ENCODE measurements at places on chromosomes 11 and 22.

- DNase-seq: peak; percentile 14
These were observed 46.2 kb upstream of the LMO1 start for GRCh38 chr11:8309862-8310261.

GRCh38 chr22:20811971-20812660, 38.2 kb downstream of the SERPIND1 start:
- no peak for DNase-seq

DNA sequence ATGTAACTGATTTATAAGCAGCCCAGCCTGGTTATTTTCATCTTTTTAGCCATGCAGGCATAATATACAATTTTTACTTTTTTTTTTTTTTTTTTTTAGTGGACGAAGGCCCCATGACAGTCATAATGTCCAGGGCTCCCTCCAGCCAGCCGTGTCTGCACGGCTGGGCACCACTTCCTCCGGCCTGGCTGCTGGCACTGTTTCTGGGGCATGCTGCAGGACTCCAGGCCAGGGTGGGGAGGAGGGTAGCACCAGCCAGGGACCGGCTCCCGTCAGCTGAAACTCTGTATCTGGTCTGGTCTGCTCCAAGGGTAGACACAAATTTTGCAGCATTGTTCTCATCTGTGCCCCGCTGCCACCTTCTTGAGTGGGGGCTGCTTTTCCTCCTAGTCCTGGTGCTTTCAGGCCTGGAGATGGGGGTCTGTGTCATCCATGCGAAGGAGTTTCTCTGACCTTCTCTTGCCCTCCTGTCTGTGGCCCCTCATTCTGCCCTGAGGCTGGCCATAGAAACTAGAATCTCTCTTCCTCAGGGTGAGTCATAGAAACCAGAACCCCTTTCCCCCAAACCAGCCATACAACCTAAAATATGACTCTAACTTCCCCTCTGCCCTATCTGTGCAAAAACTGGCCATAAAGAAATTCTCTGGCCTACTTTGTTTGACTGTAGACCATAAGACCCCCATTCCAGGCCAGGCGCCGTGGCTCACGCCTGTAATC, 9.2 kb upstream of the RRP7A start:
- no peak for DNase-seq

GRCh38 chr22:45284705-45285262, at the start of gene UPK3A:
TSS of gene UPK3A (plus strand) at chr22:45284949. CDS start at chr22:45285014, 65 bp downstream.
- DNase-seq: no peak

DNA sequence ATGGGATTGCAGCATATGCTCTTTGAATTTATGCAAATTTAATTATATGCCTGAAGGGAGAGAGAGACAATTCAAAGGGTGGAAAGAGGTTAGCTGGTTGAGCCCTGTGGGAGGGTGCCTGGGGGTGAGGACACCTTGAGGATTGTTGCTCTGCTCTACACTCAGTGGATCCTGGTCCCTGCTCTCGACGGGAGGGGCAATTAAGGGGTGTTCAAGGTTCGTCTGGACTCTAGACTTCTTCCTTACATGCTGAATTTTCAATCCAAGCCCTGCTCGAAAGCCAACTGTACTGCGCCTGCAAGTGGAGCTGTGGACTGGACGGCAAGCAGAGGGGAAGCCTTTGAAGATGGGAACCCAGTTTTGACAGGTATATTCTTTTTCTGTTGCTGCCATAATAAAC, 15.5 kb upstream of the OR5M11 start:
- no peak for DNase-seq

- DNase-seq: no peak
These were observed 18.1 kb upstream of the CDKN1C start for GRCh38 chr11:2903672-2904011.

DNA sequence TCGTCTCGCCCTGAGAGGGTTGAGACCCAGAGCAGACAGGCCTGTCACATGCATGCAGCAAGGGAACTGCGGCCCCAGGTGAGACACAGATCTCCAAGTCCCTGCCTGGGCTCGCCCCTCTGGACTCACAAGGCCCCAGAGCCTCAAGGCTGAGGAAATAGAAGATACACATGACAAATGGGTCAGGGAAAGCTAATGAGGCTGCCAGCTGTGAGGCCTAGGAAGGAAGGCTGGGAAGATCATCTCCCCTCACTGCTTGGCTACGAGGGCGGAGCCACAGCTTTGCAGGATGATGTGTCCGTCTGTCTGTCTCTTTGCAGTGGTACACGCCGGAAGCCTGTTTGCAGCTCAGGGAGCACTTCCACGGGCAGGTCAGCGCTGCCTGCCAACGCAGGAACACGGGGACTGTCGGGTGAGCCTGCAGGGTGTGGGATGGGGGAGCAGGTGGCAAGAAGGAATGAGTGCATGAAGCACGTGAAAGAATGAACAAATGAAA, 4.5 kb downstream of the RAB36 start:
- no peak for DNase-seq

DNA sequence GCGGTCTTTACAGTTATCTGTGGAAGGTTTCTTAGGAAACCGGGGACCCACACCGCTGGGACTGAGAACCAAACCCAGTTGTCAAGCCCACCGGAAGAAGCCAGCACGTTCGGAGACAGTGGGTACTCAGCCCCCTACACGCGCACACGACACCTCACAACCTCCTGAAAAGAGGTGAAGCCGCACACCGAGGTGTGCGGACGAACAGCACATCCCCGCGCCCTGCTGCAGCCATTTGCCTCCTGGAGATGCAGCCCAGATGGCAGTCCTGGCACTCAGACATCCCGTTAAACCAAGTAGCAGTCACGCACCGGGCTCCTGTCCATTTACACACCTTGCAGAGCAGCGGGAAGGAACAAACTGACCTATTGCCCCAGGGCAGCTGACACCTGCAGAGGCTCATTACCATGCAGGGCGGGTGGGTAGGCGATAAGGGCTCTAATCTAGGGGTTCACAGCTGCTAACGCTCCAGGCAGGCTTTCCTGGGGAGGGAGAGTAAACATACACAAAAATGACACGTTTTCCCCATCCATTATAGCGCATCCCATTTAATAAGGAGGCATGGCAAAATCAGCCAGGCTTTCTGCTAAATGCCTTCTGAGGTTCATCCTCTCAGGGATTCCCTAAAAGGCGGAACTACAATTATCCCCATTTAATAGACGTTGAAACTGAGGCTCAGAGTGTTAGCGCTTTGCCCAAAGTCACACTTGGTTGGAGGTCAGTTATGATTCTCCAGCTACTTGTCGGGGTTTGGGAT, 864 bp upstream of the EHBP1L1 start:
- peak; percentile 55 for DNase-seq

GRCh38 chr22:29531419-29531818, 22.1 kb downstream of the THOC5 start:
- DNase-seq: no peak

- no peak for DNase-seq
These were observed 2.8 kb upstream of the CABP7 start for GRCh38 chr22:29716814-29717545.

DNA sequence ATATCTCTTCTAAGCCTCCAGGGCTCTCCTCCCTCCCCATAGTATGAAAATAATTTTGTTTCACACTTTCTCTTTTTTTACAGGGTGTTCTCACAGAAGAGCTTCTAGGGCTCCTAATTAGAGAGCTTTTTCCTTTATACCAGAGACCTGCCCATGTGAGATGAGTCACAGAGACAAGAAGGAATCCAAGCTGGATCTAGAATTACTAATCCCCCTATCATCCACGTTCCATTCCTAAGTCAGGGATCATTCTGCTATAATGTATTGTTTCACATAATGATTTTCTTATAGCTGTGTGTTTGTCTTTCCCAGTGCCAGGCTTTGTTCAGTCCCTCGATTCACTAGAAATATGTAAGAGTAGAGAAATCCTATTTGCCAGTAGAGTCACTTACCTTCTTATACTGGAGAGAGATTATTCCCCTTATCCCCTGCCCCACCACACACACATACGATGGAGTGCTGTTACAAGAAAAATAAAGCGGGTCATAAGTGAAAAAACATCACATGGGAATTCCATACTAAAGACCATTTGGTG, 778.3 kb upstream of the LRRC4C start:
- no peak for DNase-seq

DNA sequence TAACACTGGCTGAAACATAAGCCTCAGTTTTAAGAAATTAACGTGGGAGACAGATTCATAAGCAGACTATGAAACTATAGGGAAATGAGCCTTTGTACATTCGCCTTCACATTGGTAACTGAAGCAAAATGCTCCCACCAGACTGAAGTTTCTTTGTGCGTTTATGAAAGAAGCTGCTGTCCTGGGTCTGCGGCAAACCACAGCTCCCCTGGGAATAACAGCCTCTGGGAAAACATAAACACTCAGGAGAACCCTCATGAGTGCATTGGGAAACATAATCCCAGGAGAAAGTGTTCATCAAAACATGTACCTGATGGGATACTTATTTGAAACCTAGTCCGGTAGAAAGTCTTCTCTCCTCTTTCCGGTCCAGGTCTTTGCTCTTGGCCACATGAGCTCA, 193.1 kb upstream of the LARGE1 start:
- no peak for DNase-seq

DNA sequence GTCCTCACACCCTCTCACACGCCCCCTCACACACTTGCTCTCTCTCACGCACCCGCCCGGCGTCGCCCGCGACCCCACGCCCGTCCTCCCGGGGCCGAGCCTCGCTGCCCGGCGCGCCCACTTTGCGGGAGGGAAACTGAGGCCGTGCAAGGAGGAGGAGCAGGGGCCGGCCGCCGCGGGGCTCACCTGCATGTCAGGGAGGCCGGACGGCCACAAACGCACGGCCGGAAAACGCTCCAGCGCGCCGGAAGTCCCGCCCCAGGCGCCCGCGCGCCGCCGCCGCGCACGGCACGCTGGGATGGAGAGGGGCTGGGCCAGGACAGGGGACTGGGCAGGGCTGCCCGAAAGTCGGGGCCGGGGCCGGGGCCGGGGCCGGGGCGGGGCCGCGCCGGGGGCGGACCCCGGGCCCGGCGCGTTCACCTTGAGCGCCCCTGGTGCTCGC, at the start of gene CHID1:
TSS of gene CHID1 (minus strand) at position 222 of the 442 bp plus-strand sequence. CDS start 5,994 bp downstream, outside the sequence.
- peak; percentile 69 for DNase-seq

- no peak for DNase-seq
These were observed 8.2 kb downstream of the OMP start for GRCh38 chr11:77110836-77111235.

GRCh38 chr11:55791606-55792005, 3.8 kb upstream of the OR5D14 start:
- DNase-seq: no peak

DNA sequence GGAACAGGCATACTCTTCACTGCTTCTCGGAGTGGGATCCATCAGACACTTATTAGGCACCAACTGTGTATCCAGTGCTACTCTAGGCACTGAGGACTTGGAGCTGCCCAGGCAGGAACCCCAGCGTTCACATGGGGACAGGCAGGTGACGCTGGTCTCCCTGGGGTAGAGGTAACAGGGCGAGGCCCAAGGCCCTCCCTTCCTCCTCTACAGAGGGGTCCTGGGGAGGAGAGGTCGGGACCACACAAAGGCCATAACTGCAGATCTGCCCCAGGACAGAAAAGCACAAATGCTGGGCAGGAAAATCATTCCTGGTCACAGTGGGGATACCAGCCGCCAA, 262.2 kb downstream of the BRD1 start:
- DNase-seq: no peak

GRCh38 chr11:99325847-99326246, 305.1 kb downstream of the CNTN5 start:
- no peak for DNase-seq

GRCh38 chr11:11297578-11297977, 55.5 kb downstream of the CSNK2A3 start:
- no peak for DNase-seq

- DNase-seq: no peak
These were observed 8.6 kb downstream of the TCN1 start for GRCh38 chr11:59857439-59858434.

GRCh38 chr11:130166457-130166784, 6.8 kb downstream of the ST14 start:
- DNase-seq: no peak

DNA sequence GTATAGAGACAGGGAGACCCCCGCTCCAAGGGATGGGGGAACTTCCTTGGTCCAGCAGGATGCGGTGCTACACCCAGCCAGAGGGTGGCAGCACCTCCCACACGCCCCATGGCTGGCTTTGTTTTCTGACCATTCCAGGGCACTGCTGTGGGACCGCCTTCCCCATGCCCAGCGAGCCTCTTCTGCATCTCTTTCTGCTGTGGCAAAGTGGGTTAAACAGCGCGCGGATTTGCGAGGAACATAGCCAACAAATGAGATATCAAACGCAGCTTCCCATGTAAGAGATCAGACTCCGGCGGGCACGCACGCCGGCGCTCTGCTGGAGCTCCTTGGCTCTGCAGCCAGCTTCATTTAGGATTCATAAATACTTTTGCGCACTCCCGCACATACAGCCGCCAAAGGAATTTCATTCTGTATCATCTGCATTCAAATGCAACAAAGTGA, 485.8 kb upstream of the CADM1 start:
- no peak for DNase-seq

- no peak for DNase-seq
These were observed 62.2 kb downstream of the FAM181B start for GRCh38 chr11:82671451-82671850.

GRCh38 chr11:60084631-60085273, 3.7 kb upstream of the MS4A2 start:
- DNase-seq: no peak

DNA sequence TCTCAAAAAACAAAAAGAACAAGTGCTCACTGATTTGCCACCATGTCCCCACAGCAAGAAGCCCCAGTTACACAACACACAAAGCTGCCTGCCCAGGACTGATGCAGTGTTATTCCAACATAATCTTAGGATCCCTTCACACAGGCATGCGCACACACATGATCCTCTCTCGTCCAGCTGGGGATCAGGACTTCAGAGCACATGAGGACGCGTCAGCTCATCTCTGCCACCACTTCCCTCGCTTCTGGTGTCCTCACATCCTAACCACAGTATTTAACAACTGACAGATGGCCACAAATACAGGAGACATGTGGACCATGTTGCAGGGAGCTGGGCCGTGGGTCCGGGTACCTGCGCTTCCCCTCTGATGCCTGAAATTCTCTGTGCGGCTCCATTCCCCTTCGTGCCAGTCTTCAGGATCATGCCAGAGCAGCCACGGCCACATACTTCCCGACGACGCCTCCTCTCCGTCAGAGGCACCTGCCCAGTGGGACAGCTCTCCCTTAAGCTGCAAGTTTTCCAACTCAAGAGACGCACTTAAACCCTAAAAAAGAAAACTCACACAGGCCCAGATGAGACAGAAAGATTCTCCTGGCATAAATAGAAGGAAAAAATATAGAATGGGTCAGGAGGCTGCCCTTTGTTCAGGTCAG, 68.3 kb downstream of the PACSIN2 start:
- DNase-seq: no peak

GRCh38 chr11:1708716-1709115, 11.7 kb downstream of the KRTAP5-6 start:
- no peak for DNase-seq

DNA sequence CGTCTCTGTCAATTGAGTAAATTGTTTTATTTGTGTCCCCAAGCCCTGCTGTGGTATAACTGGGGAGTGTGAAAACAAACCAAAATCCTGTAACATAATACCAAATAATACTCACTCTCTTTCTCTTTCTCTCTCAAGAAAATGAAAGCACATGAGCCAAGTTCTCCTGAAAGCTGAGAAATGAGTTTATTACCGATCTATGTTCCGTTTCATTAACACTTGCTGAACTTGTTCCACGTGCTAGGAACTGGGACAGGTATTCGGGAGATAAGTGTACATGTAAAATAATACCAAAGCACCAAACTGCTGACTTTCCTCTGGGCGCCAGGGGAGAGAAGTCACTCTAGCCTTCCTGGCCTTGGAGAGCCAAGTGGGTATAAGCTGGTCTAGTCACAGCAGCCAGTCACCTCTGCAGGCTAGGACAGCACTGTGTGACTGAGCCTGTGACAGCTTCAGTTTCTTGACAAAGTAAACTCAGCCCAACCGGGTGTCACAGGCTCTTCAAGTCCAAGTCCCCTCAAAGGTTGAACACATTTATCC, 23.1 kb downstream of the CD6 start:
- DNase-seq: no peak

GRCh38 chr11:131584785-131585592, 214.6 kb downstream of the NTM start:
- no peak for DNase-seq

All from COR-L47 (cell line).